ENCODE measurements at places on chromosomes 5 and 9. TPM values are rescaled to one million over a fixed set of nuclear protein-coding genes. Genes with fewer than 3 reads are reported as not detected.

- DNase-seq = no peak
Measured at GRCh38 chr5:56622141-56622540, 193.2 kb upstream of the MAP3K1 start.

The SLC4A9 gene
- polyA plus RNA-seq = 51.1 TPM

DNA sequence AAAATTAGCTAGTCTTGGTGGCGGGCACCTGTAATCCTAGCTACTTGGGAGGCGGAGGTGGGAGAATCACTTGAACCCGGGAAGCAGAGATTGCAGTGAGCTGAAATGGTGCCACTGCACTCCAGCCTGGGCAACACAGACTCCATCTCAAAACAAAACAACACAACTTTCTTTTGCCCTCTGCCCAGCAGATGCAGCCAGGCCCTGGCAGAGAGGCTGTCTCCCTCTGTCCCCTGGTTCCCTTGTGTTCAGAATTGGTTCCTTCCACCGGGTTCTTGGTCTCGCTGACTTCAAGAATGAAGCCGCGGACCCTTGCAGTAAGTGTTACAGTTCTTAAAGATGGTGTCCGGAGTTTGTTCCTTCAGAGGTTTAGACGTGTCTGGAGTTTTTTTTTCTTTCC, 30.2 kb upstream of the CEP72 start:
- no peak for DNase-seq

The NXNL2 gene
- polyA plus RNA-seq = 3.0 TPM

The GFRA3 gene
- polyA plus RNA-seq = 6.6 TPM

- DNase-seq = no peak
Measured at GRCh38 chr5:96348536-96348935, 84.5 kb downstream of the PCSK1 start.

GRCh38 chr5:133299021-133299420, 247.2 kb downstream of the HSPA4 start:
- no peak for DNase-seq

The TICAM2 gene
- polyA plus RNA-seq = 2.5 TPM

DNA sequence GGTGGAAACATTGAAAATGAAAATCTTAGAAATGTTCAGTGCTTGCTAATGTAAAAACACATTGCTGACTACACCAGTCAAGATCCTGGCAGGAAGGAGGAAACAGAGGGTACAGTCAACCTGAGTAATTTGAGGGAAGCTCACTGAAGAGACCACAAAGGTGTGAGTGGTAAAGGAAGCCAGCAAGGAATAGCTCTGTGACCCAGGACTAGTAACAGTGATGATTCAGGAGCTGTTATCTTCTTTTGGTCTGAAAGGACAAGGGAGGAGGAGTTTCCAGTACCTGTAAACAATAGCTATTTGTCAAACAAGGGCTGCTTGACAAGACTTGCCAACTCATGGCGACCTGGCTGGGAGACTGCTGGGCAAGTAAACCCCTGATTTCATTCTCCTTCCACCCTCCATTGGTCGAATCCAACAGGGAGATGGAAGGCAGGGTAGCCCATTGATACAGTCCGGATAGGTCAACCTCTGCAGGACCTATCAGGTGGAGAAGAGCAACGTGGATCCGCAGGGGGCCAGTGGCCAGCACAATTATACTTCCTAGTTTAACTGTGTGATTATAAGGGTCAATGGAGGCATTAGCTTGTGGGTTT, 68.1 kb downstream of the MAMDC2 start:
- no peak for DNase-seq

- DNase-seq = no peak
Measured at GRCh38 chr5:44952376-44952775, 143.6 kb downstream of the MRPS30 start.

The PCDHA4 gene
- polyA plus RNA-seq = 0.37 TPM

DNA sequence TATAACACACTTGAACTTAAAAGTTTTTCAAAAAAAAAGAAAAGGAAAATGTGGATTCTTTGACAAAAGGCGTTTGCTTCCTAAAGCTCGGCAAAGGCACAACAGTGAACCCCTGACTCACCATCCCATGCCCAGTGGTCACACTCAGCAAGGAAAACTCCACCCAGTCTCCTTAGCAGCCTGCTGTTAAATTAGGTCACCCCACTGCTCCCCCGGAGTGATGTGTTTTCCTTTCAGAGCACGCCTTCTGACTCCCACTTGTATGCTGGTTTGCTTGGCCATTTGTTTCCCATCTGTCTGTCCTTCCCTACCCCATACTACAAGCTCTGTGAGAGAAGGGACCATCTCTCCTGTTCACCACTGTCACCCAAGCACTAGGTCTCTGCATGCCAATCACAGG, 23.8 kb downstream of the RETREG1 start:
- DNase-seq = no peak
